Posterior vena cava (tissue), 2 donors: ENCODE measurements at places on chromosomes 3 and 15. TPM values are rescaled to one million over a fixed set of nuclear protein-coding genes. Genes with fewer than 3 reads are reported as not detected.

The PLS1 gene
- total RNA-seq, result not detected

The GHSR gene
- total RNA-seq, result not detected

GRCh38 chr3:65948841-65949573 lies 89.7 kb downstream of the MAGI1 start:
- DNase-seq, result no peak

DNA sequence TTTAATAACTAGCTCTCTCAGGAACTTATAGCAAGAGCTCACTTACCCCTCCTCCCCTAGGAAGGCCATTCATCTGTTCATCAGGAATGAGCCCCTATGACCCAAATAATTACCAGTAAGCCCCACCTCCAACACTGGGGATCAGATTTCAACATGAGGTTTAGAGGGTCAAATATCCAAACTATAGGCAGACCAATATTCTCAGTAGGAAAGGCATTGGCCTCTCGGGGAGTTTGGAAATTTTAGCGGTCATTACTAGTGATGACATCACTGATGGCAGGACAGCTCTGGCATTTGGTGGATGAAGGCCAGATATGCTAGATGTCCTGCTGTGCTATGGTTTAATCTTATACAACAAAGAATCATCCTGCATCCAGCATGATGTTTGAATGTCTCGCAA lies 15.2 kb upstream of the CD47 start:
- no peak for DNase-seq

DNA sequence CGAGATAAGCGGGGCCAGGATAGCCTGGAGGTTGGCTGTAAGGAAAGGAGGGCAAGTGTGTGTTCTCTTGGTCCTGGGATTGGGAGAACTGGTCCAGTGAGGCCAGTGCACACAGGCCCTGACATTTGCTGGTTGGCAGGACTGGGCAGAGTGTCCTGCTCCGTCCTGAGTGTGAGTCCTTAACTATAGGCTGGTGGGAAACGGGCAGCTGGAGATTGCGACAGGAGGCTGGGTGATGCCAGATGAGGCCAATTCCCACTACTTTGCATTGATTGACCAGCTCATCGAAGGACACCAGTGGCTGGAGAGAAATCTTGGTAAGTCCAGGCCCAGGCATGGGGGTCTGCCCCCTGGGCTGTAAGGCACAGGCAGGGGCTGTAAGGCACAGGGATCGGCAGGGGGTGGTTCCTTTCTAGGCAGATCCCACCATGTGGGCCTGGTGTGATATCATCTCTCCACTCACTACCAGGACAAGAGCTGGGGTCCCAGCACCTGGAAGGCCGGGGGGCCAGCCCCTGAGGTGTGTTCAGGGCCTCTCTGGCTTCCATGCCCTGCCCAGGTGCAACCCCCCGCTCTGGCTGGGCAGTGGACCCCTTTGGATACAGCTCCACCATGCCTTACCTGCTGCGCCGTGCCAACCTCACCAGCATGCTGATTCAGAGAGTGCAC lies 3.2 kb downstream of the MAN2A2 start:
- DNase-seq, result no peak

- no peak for DNase-seq
Observed at GRCh38 chr3:52495777-52496602, 852 bp downstream of the STAB1 start.
